Stimulated activated CD4-positive, alpha-beta T cell treated with anti-CD3 and anti-CD28 coated beads, Interleukin-4, amount 100 ng/mL, for 1 hour (primary cell): ENCODE measurements at places on chromosomes 1 and 21.

DNA sequence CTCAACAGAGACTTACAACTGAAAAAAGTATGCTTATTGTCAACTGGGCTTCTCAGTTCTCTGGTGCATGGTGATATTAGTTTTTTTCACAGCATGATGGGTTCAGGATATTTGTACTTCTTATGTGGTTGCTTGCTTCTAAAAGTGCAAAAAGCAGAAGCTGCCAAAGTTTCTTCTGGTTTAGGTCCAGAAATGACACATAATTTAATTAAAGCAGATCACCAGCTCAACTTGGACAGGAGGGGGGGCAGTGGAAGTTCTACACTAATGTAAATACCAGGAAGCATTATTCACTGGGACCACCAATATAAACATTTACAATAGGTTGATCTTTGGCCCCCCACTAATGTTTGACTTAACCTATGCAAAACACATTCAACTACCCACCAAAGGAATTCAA is 354.8 kb upstream of the BRINP3 start:
- DNase-seq, result no peak

DNA sequence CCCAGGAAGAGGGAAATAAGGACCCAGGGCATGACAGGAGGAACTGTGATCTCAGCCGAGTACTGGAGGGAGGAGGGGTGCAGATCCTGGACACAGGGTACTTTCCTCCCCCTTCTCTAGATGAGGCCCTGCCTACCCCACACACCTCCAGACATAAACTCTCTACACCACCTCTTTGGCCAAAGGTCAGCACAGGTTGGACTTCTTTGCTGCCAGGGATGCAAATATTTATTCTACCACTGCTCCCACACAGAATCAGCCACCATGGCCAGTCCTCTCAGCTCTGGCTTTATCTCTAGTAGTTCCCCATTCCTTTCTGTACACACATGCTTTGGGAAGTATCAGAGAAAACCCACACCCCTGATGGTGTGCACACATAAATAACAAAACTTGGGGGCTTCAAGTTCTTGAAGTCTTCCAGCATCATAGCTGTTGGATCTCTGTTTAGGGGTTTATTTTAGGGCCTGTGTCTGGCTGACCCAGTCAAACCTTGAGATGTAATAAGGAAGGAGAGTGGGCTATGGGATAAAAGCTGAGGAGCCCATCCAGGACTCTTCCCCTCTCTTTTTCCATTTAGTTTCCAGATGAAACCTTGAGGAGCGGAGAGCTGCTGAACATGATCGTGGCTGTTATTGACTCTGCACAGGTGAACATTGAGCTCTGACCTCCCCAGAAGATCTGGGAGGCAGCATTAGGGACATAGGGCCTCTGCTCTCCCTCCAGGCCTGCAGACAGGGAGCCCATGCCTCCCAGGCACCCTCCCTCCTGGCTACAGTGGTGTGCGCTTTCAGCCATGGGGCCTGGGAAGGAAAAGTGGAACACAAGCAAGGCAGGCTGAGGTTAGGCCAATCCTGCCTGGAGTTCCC is 6.7 kb upstream of the SLC27A3 start:
- no peak for DNase-seq

DNA sequence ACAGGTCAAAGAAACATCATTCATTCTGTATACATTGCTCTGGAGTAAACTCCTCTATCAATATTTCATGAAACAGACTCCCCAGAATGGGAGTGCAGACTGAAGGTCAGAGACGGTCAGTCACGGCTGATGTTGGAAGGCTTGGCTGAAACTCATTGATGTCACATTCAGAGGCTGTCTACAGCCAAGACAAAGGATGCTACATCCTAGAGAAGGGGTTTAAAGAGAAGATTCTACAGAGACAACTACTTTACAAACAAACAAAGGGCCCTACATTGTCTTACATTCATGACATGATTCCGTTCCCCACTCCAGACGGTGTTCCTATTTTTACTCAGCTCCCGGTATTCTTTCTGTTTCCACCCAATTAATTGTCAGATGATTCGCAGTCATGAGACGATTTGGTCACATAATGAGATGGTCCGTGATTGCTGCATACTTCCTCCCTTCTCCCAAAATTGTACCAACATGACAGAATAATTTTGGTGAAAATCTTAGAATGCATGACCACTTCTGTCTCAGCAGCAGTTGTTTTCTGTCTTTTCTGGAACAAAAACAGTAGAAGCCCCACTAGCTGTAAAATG is 73.8 kb upstream of the VAV3 start:
- DNase-seq, result no peak

DNA sequence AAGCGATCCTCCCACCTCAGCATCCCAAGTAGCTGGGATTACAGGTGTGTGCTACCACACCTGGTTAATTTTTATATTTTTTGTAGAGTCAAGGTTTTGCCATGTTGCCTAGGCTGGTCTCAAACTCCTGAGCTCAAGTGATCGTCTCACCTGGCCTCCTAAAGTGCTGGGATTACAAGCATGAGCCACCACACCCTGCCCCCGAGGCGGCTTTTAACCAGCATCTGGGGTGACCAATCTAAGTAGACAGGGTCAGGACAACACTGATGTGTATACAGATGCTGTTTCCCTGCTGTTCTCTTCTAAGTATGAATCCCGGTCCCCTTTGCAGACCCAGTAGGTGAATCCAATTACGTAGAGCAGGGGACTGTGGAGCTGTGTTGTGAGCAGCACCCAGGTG is 23.9 kb downstream of the THAP3 start:
- no peak for DNase-seq
